ENCODE measurements at places on chromosomes 16 and 17.

GRCh38 chr16:74224828-74225612 is 71.6 kb upstream of the PSMD7 start:
- DNase-seq, result no peak

DNA sequence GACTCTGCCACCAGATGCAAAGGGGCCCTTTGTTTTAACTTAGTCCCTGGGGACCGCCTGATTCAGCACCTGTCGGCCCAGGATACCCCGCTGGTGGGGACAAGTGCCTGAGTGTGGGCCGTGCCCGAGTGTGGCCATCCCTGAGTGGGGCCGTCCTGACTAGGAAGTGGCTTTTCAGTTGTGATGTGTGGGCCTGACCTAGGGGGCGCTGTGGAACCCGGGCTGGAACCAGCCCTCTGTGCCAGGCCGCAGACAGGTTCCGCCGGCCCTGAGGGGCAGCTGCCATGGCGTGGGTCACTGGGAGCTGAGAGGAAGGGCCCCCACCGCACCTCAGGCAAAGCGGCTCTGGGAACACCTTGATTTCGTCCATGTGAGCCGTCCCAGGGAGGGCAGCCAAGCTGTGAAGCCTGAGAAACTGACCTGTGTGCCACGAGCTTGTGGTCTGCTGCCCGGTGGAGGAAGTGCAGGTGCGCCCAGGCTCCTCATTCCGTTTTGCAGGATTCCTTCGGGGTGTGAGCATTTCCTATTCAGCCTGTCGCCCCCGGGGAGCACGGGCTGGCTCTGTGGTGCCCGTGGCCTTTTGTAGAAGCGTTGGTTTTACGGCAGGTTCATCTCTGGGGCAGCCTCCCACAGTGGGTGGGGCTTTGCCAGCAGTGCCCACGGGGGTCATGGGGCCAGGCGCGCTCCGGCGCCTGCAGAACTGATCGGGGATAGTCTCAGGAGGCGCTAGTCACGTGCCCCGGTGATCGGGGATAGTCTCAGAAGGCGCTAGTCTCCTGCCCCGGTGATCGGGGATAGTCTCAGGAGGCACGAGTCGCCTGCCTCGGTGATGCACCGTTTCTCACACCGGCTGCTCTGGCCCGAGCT is 5.3 kb downstream of the RPL13 start:
- DNase-seq, result peak; percentile 83

GRCh38 chr17:31736855-31737625 is 122.0 kb downstream of the COPRS start:
- no peak for DNase-seq

- no peak for DNase-seq
Measured at GRCh38 chr17:77688369-77688768, 270.1 kb upstream of the TNRC6C start.

GRCh38 chr16:29141586-29142324 is 156.9 kb downstream of the LAT start:
- no peak for DNase-seq

DNA sequence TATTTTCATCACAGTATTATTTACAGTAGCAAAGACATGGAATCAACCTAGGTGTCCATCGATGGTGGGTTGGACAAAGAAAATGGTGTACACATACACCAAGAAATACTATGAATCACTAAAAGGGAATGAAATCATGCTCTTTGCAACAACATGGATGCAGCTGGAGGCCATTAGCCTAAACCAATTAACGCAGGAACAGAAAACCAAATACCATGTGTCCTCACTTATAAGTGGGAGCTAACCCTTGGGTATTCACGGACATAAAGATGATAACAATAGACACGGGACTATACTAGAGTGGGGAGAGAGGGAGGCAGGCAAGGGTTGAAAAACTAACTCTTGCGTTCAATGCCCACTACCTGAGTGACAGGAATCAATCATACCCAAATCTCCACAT is 41.0 kb downstream of the MRPS23 start:
- DNase-seq, result no peak

DNA sequence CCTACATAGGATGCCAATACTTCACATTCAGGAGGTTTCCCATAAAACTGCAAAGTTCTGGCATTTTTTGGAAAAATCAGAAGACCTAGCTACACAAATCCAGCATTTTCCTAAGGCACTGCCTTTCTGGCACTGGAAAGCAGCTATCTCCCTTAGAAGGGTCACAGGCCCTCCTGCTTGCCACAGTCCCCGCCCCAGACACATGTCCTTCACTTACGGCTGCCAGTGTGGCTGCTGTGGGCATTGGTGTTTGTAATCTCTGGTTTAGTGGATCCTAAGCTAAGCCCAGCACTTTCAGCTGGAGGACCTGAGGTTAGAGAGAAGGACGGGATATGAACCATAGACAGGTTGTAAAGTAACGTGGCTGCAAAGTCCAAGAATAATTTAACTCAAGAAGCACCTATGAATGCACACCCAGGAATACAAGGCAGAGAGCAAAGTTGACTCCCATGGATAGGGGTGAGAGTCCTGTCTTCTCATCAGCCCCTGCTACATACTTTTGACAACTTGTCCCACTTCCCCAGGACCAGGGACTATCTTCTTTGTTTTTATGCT is 100.0 kb downstream of the XYLT1 start:
- DNase-seq, result peak; percentile 71

DNA sequence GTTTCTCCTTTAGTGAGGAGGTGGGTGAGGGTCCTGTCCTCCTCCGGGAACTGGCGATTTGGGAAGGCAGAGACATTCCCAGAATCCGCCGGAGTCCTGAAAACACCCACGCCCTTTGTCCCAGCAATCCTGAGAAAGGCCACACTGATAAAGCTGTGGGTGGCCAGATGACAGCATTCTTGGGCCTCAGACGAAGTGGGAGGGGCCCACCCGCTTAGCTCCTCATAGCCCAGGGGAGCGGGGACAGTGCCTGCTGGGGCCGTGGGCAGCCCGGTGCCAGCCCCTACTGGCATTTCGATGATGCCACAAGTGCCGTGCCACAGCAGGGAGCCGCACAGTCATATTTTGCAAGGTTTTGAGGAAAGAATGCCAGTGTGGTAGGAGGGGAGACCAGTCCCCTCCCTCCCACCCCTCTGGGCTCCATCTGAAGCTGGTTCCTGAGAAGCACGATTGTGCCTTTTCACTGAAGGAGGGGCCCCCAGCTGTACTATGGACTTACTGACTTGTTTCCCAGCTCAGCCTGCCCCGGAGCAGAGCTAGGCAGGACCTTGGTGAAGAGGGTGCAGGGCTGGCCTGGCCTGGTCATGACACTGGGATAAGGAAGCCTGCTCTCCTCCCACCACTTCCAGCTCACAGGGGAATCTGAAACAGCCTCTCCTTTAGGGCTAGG is 20.9 kb upstream of the MPRIP start:
- no peak for DNase-seq

DNA sequence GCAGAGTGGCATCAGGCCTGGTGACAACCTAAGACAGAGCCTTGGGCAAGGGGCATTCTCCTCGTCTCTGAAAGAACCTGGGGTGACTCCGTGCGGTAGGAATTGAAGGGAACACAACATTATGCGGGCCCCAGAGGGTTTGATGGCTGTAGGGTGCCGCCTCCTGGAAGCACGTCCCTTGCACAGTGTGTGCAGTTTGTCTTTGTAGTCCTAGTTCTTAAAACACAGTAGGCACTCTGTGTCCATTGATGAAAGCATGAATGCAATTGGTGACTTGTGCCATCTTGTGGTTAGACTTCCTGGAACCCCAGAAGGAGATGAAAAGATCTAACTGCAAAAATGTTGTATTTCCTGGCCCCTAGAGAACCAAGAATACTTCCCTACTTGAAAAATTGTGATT is 279.8 kb downstream of the UTP18 start:
- peak; percentile 47 for DNase-seq

DNA sequence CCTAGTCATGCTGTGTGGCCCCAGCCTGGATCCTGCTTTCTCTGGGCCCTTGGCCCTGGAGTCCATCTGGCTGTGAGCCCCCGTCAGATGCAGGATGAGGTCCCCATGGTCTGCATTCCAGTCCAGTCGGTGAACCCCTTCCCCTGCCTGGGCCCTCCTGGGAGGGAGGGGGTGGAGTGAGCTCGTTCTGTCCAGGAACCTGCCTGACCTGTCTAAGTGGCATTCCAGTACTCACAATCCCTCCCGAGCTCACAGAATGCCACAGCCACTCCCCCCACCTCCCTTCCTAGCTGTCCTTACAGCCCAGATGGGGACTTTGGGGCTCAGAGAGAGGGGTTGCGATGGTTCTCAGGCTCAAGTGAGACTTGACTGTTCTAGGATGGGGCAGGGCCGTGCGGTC is 15.5 kb downstream of the SPNS2 start:
- no peak for DNase-seq

GRCh38 chr17:57733085-57733484 is 12.0 kb downstream of the CCDC182 start:
- DNase-seq, result no peak

- DNase-seq, result no peak
Measured at GRCh38 chr17:80588702-80589383, 44.2 kb downstream of the RPTOR start.
